ENCODE measurements at places on chromosomes 11 and 22.

- no peak overlapping the region for H3K4me3 ChIP-seq
- H3K4me1 ChIP-seq = peaks cover 6% of the 10 kb centered on the region
- peaks cover 23% of the 10 kb centered on the region for H3K36me3 ChIP-seq
- DNase-seq = peak; percentile 66
These were observed 32.6 kb downstream of the YPEL1 start for GRCh38 chr22:21702700-21703683.

- H3K36me3 ChIP-seq = no peaks in the 10 kb centered on the region
- no peaks in the 10 kb centered on the region for H3K27me3 ChIP-seq
These were observed 7.4 kb downstream of the ATL3 start for GRCh38 chr11:63663809-63664208.

DNA sequence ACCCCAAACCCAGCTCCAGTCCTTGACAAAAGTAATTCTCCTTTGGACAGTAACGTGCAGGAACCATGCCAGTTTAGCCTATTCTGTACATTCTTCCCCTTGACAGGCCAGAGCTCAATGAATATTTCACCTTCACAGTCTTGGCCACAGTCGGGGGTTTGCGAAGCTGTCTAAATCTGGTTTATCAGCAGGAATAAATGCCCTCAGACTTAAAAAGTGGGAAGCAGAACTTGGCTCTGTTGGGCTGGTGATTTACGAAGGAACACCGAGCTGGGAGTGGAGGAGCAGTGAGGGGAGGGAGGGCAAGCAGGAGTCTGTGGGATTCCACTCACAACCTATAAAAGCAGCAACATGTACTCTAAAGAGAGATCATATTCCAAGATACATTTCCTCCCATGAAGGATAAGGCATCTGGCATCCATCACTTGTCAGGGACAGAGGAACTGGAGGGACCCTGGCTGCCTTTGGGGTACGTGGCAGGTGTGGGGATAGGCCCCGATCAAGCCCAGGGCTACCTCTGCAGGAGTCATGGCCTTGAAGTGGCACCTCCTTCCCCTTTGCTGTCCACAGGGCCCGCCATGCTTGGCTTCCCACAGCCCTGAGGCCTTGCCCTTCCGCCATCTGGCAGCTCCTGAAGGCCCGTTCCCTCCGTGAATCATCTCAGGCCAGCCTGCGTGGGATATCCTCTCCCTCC is 154.3 kb downstream of the ADAMTS15 start:
- H3K36me3 ChIP-seq = no peaks in the 10 kb centered on the region
- H3K27ac ChIP-seq = no peak overlapping the region
- H3K27me3 ChIP-seq = no peaks in the 10 kb centered on the region
- peaks cover 4% of the 10 kb centered on the region for H3K4me1 ChIP-seq
- H3K4me3 ChIP-seq = no peak overlapping the region
- DNase-seq = no peak

DNA sequence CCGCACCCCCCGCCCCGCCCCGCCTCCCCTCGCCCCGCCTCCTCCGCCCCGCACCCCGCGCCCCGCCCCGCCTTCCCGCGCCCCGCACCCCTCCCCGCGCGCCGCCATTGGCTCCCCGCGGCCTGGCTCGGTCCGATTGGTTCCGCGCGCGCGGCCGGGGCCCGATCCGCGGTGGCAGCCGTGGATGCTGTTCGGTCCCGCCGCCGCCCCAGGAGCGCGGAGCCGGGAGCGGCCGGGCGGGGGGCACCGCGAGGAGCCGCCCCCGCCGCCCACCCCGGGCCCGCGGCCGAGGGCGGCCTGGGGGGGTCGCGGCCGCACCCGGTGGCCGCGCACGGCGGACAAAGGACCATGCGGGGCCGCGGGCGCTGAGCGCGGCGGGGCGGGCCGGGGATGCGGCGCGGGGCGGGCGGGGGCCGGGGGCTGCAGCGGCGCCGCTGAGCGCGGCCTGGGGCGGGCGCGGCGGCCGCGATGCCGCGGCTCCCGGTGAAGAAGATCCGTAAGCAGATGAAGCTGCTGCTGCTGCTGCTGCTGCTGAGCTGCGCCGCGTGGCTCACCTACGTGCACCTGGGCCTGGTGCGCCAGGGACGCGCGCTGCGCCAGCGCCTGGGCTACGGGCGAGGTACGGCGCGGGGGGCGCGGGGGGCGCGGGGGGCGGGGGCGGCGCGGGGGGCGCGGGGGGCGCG is at the start of gene B4GALNT4:
B4GALNT4 (plus strand) TSS at position 164 of the 683 bp plus-strand sequence; CDS start at position 469, 305 bp downstream.
- H3K36me3 ChIP-seq = no peaks in the 10 kb centered on the region
- H3K4me3 ChIP-seq = peak within 1 kb of the TSS; percentile 25
- H3K27ac ChIP-seq = no peak within 1 kb of the TSS
- no peak for DNase-seq
- peaks cover 13% of the 10 kb centered on the region for H3K4me1 ChIP-seq
